ENCODE measurements at places on chromosomes 1 and 21.

- DNase-seq, result no peak
Observed at GRCh38 chr1:192732787-192733186, 76.1 kb upstream of the RGS2 start.

DNA sequence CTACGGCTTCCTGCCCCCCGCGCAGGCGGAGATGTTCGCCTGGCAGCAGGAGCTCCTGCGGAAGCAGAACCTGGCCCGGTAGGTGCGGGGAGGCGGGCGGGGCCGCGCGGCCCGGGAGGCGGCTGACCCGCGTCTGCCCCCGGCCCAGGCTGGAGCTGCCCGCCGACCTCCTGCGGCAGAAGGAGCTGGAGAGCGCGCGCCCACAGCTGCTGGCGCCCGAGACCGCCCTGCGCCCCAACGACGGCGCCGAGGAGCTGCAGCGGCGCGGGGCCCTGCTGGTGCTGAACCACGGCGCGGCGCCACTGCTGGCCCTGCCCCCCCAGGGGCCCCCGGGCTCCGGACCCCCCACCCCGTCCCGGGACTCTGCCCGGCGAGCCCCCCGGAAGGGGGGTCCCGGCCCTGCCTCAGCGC is 16.6 kb downstream of the NOC2L start:
- no peak for DNase-seq

- DNase-seq, result no peak
Observed at GRCh38 chr1:179178183-179178582, 51.3 kb downstream of the ABL2 start.

GRCh38 chr1:161172776-161173376 is 4.4 kb downstream of the B4GALT3 start:
- DNase-seq, result peak; percentile 90

DNA sequence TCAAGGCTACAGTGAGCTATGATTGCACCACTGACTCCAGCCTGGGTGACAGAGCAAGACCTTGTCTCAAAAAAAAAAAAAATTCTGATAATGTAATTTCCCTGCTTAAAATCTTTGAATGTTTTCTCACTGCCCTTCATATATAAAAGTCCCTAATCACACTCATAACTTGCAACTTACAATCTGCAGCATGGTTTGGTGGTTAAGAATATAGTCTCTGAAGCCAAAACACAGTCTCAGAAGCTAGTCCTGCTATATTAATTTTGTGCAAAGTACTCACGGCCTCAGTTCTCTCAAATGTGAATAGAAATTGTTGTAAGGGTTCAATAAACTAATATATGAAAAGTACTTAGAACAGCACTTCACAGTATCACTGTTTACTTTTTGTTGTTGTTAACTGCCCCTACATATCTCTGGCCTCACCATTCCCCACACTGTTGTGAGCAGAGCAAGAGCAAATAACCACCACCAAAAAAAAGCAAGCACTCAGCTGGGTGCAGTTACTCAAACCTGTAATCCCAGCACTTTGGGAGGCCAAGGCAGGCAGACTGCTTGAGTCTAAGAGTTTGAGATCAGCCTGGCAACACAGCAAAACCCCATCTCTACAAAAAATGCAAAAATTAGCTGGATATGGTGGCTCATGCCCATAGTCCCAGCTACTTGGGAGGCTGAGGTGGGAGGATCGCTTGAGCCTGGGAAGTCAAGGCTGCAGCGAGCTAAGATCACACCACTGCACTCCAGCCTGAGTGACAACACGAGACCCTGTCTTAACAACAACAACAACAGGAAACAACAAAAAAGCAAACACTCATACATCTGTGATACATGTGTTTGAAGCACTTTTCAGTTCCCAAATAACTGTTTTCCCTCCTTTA is 22.4 kb downstream of the ASH1L start:
- DNase-seq, result no peak

DNA sequence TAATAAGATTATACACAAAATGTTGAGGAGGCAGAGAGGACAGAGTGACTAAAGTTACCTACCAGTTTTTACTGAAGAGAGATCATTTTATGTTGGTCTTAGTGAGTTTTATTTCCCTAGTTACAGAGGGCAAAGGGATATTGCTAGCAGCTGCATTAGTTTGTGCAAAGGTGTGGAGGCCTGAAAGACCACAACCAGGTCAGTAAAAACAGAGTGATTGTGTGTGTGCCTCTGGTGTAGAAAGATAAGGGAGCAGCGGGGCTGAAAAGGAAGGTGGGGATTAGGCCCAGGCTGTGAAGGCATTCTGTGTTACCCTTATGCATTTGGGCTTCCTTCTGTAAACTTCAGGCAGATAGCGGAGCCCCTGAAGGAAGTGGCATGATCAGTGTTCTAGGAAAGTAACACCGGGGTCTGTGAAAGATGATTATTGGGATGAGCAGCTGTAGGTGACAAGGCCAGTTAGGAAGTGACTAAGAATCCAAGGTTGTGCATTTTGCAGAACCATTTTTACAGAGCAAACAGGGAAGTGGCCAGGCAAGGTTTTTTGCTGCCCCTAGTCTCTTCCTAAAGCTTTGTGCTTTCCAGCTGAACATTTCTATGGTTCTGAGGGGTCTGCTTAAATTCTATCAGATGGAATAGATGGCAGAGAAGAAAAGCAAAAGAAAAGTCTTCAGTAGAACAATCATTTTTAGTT is 3.7 kb downstream of the GADD45A start:
- peak; percentile 34 for DNase-seq

GRCh38 chr1:225848030-225848955 is 33.9 kb downstream of the TMEM63A start:
- no peak for DNase-seq

DNA sequence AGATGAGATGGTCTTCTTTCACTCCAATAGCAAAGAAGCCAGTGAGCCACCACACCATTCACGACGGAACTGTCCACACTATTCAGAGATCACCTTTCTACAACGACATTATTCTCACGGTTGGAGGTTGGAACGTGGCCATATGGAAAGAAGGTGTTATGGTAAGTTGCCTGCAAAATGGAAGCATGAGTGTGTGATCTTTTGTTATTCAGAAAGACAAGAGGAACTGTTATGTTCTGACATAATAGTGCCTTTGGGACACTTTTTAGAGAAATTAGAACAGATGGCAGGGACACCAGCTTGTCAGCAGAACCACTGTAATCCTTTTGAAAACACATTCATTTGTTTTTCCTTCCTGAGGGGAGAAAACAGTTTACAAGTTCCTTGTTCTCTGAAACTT is 75.8 kb upstream of the MCOLN3 start:
- no peak for DNase-seq

GRCh38 chr1:64550510-64550909 is 80.6 kb downstream of the CACHD1 start:
- DNase-seq, result no peak

DNA sequence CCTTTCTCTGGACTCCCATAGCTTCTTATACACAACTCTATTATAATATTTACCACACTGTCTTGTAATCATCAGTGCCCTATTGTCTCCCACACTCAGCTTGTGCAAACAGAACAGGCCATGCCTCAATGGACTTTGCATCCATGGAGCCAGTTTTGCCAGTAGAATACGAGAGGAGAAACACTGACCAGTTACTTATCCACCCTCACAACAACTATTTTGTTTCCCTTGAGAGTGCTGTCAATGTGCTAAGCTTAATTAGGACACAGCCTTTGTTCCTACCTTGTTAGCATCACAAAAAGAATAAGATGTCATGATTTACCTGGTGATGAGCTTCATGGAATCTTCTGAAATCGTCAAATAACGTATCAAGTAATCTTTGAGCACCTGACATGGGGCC is 18.1 kb upstream of the LRRC52 start:
- DNase-seq, result no peak

GRCh38 chr1:101060992-101061391 is 35.4 kb upstream of the DPH5 start:
- no peak for DNase-seq

DNA sequence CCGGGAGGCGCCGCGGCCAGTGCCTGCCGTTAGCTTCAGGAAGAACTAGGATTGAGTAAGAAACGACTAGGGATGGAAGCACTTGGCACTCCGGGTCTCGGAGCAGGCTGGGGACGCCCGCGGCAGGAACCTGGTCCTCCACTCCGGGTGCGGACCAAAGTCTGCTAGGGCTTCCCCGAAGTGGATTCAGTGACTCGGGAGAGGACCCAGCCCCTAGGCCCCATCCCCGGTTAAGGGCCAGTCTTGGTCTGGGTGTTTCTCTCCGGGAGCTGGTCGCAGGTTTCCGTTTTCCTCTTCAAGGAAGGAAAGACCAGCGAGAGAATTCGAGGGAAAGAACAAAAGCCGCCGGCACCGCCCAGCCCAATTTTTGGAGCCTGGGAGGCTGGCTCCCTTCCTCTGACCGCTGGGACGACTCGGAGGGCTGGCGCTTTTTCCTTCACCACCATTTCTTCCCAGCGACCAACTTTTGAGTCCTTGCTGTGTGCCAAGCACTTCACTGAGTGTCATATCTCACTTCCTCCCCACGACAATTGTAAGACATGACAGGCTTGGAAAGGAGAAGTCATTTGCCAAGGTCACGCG is 16.8 kb upstream of the STMN1 start:
- no peak for DNase-seq

GRCh38 chr1:210647406-210648333 is 319.0 kb downstream of the HHAT start:
- DNase-seq, result peak; percentile 52

DNA sequence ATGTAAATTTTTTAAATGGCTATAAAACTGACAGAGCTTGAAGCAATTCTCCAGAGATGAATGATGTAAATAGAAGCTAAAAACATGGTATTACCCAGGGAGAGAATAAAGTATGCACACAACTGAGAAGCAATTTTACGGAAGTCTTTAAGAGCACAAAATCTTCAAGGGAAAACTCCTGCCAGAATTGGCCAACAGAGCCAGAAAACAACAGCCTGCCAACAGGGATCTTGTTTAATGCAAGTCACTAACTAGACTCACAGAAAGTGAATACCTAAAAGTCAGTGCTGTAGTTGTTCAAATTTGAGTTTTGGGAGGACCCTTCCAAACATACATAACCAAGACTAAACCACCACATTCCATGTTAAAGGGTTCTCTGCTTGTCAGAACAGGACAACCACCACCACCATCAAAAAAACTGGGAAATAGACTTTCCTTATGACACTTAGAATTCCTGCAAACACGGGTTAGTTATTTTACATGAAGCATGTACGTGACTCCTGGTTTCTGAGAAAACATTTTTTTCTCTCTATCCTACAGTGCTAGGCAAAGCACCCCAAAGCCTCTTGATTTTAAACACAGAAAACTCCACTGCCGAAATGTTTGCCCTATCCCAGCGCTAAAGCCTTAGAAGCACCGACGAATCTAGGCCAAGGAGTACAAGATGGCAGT is 1.6 kb downstream of the EPS15 start:
- DNase-seq, result peak; percentile 61

DNA sequence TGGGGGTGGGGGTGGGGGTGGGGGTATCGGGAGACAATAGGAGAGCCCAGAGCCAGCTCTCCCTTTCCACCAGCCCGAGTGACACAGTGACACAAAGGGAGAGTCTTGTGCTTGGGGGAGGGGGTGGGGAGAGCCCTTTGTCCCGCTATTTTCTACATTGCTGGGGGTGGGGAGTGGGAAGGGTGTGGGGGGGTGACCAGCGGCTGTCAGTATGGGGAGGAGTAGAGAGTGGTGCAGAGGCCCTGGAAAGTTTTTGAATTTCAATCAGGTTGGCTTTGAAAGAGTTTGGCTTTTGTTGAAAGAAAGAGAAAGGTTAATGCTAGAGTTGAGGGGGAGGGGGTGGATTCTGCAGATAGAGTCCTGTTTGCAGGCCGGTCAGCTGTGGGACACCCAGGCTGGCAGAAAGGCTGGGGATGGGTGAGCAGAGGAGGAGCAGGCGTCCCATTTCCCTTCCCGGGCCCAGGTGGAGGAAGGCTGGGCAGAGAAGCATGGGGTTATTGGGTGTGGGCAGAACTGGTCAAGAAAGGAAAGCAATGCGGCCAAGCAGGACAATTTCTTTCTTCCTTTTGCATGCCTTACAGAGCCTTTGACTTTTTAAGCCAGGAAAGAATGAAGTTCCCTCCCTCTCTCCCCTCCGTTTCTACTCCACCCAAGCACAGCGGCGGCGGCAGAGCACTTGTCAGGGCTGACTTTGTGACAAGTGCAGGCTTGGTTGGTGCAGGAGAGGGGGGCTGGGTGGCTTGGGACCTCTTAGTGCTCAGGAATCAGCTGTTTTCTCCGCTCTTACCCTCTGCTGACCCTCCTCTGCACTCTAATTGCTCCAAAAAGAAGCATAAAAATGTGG is 96.2 kb downstream of the RNF220 start:
- peak; percentile 11 for DNase-seq

DNA sequence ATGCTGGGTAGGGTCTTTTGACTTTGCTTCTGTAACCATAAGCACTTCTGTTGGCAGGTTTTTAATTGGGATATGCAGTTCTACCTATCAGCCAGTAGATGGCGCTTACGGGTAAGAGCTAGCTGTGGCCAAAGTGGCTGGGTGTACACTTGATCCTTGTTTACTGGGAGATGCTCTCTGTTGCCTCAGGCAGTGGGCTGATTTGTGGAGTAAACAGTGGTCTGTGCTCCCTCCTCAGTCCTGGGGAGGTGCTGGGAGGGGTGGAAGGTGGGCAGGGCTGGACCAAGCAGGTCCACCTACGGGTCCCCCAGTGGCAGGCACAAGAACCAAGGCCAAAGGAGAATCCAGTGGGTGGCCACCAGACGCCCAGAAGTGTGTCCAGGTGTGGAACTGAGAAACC is 43.4 kb downstream of the RALGPS2 start:
- peak; percentile 41 for DNase-seq

DNA sequence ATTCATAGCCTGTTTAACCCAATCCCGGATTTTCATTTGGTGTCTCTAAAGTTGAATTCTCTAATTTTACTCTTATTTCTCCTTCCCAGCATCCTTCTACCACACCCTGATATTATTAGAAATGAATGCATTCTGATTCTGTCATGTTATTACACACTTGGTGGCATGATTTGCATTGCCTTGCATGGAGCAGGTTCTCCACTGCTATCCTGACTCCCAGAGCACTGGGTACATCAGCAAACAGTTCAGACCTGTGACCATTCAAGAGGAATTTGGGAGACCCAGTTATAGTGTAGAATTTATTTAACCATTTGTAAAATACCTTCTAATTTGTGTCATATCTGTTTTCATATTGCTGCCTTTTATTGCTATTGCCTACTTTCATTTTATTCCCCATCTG is 2.6 kb downstream of the LRRC8B start:
- DNase-seq, result no peak

DNA sequence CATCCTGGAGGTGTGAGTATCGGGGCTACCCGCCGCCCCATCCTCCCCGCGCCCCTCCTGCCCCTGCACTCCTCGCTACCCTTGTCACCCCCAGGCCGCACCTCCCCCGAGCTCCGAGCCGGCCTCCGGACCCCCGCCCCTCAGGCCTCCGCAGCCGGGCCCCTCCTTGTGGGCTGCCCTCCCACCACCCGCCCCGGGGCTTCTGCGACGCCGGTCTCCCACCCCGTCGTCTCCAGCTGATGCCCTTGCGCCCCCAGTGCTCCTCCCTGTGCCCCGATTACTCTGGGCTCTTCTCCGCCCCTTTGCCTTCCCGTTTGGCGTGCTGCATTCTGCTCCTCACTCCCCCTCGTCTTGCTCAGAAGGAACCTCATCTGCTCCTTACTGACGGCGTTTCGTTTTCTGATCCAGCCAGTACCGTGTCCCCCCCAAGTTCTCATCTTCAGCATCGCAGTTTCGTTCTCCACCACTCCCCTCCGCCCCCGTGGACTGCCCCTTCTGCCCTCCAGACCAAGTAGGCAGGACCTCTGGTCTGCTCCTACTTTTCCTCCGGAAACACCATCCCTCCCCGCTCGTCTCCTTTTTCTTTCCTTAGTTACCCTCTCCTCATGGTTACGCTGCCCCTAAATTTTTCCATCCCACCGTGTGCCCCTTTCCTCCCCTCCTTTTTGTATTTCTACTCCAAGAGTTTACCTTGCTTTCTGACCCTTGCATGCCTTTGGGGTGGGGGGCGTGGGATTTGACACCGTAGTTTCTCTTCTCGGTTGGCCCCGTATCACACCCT is 841 bp downstream of the SNX27 start:
- no peak for DNase-seq

GRCh38 chr1:1121611-1122077 is 5.8 kb upstream of the C1orf159 start:
- no peak for DNase-seq

Measured in fibroblast of the aortic adventitia (primary cell).